Left ventricle myocardium inferior (tissue), 1 donor: ENCODE measurements at places on chromosomes 6 and 20. TPM values are rescaled to one million over a fixed set of nuclear protein-coding genes. Genes with fewer than 3 reads are reported as not detected.

The REM1 gene
- total RNA-seq = 1.5 TPM

The CNR1 gene
- total RNA-seq = 0.66 TPM

- no peak for DNase-seq
- H3K27me3 ChIP-seq = no peaks in the 10 kb centered on the region
- H3K36me3 ChIP-seq = no peaks in the 10 kb centered on the region
Observed at GRCh38 chr20:1267161-1267560, 1.1 kb downstream of the SNPH start.

GRCh38 chr6:17768388-17768787, 61.7 kb upstream of the NUP153 start:
- no peak overlapping the region for H3K4me3 ChIP-seq
- H3K4me1 ChIP-seq = no peaks in the 10 kb centered on the region
- no peak overlapping the region for H3K27ac ChIP-seq
- no peaks in the 10 kb centered on the region for H3K27me3 ChIP-seq

DNA sequence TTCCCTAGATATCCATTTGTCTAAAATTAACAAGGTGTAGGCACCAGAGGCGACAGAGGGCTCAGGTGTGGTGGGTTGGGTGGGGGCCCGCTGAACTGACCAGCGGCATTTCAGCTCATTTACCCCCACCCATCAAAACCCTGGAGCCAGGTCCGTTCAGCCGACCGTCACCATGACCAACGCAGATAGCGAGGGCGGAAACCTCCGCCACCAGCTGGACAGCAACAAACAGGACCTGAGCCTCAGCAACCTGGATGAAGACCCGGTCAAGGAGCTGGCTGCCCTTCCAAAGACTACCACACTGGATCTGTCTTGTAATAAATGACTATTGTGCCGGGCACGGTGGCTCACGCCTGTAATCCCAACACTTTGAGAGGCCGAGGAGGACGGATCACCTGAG, 120.8 kb upstream of the LGSN start:
- no peak overlapping the region for H3K27ac ChIP-seq
- no peaks in the 10 kb centered on the region for H3K4me1 ChIP-seq
- no peaks in the 10 kb centered on the region for H3K27me3 ChIP-seq
- no peak for DNase-seq
- no peaks in the 10 kb centered on the region for H3K36me3 ChIP-seq

- no peak overlapping the region for H3K4me3 ChIP-seq
- no peak for DNase-seq
- no peaks in the 10 kb centered on the region for H3K27me3 ChIP-seq
- H3K4me1 ChIP-seq = peaks cover 96% of the 10 kb centered on the region
Observed at GRCh38 chr6:112224088-112224487, 30.3 kb downstream of the LAMA4 start.

- peak; percentile 36 for DNase-seq
- no peaks in the 10 kb centered on the region for H3K4me1 ChIP-seq
- peaks cover 49% of the 10 kb centered on the region for H3K27me3 ChIP-seq
- H3K4me3 ChIP-seq = no peak overlapping the region
- H3K27ac ChIP-seq = no peak overlapping the region
Observed at GRCh38 chr6:41271901-41272395, 14.5 kb downstream of the TREM1 start.

- DNase-seq = no peak
- no peaks in the 10 kb centered on the region for H3K36me3 ChIP-seq
- H3K4me1 ChIP-seq = peaks cover 63% of the 10 kb centered on the region
- H3K27ac ChIP-seq = peak overlapping the region; percentile 88
Observed at GRCh38 chr20:568673-569415, 25.3 kb upstream of the CSNK2A1 start.

GRCh38 chr6:14165091-14165490, 47.5 kb downstream of the CD83 start:
- no peak for DNase-seq
- H3K4me3 ChIP-seq = no peak overlapping the region
- H3K36me3 ChIP-seq = no peaks in the 10 kb centered on the region
- no peaks in the 10 kb centered on the region for H3K27me3 ChIP-seq
- H3K4me1 ChIP-seq = no peaks in the 10 kb centered on the region

DNA sequence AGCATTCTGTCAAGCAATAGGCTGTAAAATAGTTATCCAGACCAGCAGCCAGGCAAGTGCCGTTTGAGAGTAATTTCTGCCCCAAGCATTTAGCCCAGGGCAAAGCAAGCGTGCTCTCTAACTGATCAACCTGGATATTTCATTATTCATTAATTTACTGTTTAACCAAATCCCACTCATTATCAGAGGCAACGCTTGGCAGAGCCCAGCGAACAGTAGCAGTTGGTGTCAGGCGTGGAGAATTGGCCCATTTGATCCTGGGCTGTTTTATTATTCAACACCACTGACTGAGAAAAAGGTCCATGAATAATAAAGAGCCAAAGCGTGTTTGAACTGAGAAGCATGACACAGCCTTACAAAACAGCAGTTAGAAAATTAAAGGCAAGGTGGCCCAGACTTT, 35.3 kb downstream of the TFAP2B start:
- peaks cover 12% of the 10 kb centered on the region for H3K4me1 ChIP-seq
- H3K4me3 ChIP-seq = no peak overlapping the region
- H3K27ac ChIP-seq = no peak overlapping the region
- peaks cover 68% of the 10 kb centered on the region for H3K27me3 ChIP-seq

GRCh38 chr6:155687645-155688044, 232.0 kb upstream of the NOX3 start:
- H3K4me3 ChIP-seq = no peak overlapping the region
- no peak overlapping the region for H3K27ac ChIP-seq
- no peak for DNase-seq
- H3K27me3 ChIP-seq = no peaks in the 10 kb centered on the region
- no peaks in the 10 kb centered on the region for H3K4me1 ChIP-seq
- no peaks in the 10 kb centered on the region for H3K36me3 ChIP-seq

- H3K4me3 ChIP-seq = no peak overlapping the region
- no peak for DNase-seq
- H3K4me1 ChIP-seq = no peaks in the 10 kb centered on the region
Observed at GRCh38 chr6:146335336-146335735, 208.3 kb upstream of the RAB32 start.

- H3K4me1 ChIP-seq = peaks cover 5% of the 10 kb centered on the region
- no peak for DNase-seq
- no peaks in the 10 kb centered on the region for H3K36me3 ChIP-seq
- no peak overlapping the region for H3K27ac ChIP-seq
- H3K4me3 ChIP-seq = no peak overlapping the region
Observed at GRCh38 chr6:18308070-18308735, 43.9 kb upstream of the DEK start.

- no peaks in the 10 kb centered on the region for H3K27me3 ChIP-seq
- no peak overlapping the region for H3K4me3 ChIP-seq
- peaks cover 16% of the 10 kb centered on the region for H3K36me3 ChIP-seq
- peaks cover 13% of the 10 kb centered on the region for H3K4me1 ChIP-seq
- peak overlapping the region; percentile 6 for H3K27ac ChIP-seq
Observed at GRCh38 chr20:35796571-35796970, 24.8 kb downstream of the PHF20 start.

DNA sequence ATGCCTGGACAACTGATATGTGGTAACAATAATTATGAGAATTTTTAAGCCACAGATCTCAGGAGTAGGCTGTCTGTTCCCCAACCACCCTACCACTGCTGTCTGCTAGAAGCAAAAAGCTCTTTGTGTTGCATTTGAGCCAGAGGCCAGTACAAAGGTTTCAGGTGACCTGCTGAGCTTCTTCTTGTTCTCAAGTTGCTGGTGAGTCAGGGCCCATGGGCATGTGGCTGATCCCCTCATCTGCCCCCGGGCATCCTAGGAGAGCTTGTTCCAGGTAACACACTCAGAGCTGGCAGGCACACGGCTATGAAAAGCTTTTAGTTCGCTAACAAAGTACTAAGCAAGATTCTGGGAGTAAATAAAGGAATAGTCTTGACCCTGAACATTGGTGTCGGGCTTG, 285.3 kb downstream of the CDC5L start:
- H3K36me3 ChIP-seq = no peaks in the 10 kb centered on the region
- H3K4me3 ChIP-seq = no peak overlapping the region
- peaks cover 82% of the 10 kb centered on the region for H3K27me3 ChIP-seq
